ENCODE measurements at places on chromosomes 6 and 20.

GRCh38 chr6:16721977-16722376 lies 39.3 kb downstream of the ATXN1 start:
- DNase-seq, result no peak

- no peak for DNase-seq
Measured at GRCh38 chr6:18022398-18023231, 35.2 kb upstream of the KIF13A start.

- DNase-seq, result no peak
Measured at GRCh38 chr6:44622956-44623355, 235.4 kb downstream of the CDC5L start.

DNA sequence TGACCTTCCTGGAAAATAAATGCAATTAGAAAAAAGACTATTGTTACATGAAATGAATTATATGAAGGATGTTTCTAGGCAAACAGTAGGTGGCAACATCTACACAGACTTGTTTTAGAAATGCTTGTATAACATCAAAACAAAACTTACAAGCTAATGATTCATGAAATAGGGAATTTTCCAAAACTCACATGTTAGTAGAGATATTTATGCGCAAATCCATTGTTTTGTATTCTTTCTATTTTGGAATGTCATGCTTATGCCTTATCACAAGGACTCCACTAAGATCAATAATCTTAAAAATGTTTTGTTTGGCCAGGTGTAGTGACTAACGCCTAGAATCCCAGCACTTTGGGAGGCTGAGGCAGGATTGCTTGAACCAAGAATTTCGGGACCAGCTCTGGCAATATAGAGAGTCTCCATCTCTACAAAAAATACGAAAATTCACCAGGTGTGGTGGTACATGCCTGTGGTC lies 32.3 kb upstream of the LGSN start:
- DNase-seq, result no peak

GRCh38 chr20:61517419-61517818 lies 265.4 kb downstream of the CDH4 start:
- DNase-seq, result no peak

- no peak for DNase-seq
Measured at GRCh38 chr6:166589337-166589731, 2.9 kb upstream of the RAMACL start.

- DNase-seq, result no peak
Measured at GRCh38 chr6:72850469-72850868, 228.6 kb downstream of the KCNQ5 start.

DNA sequence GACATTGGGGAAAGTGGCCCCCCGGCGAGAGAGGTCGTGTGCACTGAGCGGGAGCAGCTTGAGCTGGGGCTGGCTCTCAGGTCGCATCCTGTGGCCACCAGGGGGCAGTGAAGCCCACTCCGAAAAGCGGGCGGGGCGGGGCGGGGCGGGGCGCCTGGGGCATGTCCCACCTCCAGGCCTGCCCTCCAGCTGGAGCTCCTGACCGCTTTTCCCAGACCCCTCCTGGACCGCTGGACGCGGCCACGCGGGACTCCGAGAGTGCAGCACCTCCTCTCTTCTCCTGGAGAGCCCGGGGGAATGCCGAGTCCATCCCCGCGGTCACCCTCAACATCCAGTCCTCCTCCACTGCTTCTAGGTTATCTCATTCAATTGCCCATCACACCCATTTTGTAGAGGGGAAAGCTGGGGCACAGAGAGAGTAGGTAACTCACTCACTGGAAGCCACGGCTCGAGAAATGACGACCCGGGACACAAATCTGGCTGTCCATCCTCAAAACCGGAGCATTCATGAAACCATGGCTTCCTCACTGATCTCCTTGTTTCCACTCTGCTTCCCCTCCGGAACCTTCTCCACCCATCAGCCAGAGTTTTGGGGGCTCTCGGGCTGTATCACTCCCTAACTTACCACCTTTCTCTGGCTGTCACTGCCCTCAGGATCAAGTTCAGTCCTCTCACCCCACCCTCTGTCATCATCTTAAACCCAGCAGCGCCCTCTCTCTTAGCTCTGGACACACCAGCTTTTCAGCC lies 24.1 kb downstream of the COX4I2 start:
- DNase-seq, result no peak

GRCh38 chr20:36974660-36975059 lies 23.2 kb upstream of the SAMHD1 start:
- no peak for DNase-seq

- DNase-seq, result no peak
Measured at GRCh38 chr6:159639721-159640120, 53.3 kb downstream of the SOD2 start.

DNA sequence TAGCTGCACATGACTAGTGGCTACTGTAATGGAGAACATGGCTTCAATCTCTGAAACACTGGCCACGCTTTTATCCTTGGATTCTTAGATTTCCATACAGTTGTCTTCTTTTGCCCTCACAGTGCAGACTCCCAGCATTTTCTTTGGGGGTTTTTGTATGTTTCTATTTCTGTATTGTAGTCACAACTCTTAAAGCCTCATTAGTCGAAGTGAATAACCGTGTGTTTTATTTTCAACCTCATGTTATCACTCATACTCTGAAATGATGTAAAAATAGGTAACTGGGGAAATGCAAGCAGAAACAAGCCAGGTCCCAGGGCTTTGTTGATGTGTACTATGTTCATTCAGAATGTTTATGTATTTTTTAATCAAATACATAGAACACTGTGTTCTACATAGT lies 162.9 kb downstream of the JARID2 start:
- no peak for DNase-seq

GRCh38 chr6:167993169-167993568 lies 4.3 kb upstream of the KIF25 start:
- no peak for DNase-seq

- peak; percentile 21 for DNase-seq
Measured at GRCh38 chr6:37919417-37920157, 100.1 kb downstream of the ZFAND3 start.

DNA sequence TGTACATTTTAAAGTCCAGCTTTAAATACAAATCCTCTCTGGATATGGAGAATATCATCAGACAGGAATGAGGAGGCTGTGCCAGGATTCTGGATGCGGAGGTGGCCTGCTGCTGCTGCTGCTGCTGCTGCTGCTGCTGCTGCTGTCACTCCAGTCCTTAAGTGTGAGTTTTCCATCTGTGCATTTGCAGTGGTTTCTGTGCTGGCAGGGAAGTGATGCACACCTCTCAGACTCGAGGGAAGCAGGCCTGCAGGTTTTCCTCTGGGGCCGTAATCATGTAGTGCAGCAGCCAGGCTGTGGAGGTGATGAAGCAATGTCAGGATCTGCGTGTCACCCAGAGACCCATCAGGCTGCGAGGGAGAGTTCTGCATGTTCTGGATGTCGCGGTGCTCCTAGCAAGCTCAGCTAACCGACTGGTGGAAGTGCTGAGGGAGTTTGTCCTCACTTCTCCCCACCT lies 32.0 kb downstream of the CFAP61 start:
- DNase-seq, result no peak

- no peak for DNase-seq
Measured at GRCh38 chr6:151494235-151494935, 568 bp downstream of the CCDC170 start.

- DNase-seq, result no peak
Measured at GRCh38 chr6:26375270-26375669, 7.6 kb upstream of the BTN2A2 start.

GRCh38 chr6:31834367-31835250 lies 7.1 kb downstream of the HSPA1B start:
- DNase-seq, result no peak

GRCh38 chr20:13744352-13744751 lies 40.4 kb downstream of the ESF1 start:
- no peak for DNase-seq

DNA sequence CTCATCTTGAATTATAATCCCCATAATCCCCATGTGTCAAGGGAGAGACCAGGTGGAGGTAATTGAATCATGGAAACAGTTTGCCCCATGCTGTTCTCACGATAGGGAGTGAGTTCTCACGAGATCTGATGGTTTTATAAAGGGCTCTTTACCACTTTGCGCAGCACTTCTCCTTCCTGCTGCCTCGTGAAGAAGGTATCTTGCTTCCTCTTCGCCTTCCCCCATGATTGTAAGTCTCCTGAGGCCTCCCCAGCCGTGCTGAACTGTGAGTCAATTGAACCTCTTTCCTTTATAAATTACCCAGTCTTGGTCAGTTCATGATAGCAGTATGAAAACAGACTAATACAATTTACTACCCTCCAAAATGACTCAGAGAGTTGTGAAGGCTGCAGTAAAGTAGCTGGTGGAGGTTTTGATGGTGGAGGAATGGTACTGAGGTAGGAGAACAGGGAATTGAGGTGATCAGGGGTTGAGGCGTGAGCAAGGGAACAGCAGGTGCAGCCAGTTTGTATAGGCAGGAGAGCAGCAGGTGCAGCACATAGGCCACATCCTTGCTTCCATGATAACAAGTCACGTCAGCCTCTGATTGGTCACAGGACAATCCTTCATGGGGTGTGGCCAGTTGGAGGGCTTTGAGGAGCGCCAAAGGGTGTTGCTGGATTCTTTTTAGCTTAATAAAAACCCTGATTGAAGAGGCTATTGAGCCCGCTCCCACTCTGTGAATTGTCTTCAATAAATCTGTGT lies 150.0 kb downstream of the CDC5L start:
- DNase-seq, result no peak

- DNase-seq, result peak; percentile 9
Measured at GRCh38 chr6:168132531-168133167, 53.6 kb upstream of the FRMD1 start.

GRCh38 chr6:14713008-14713960 lies 532.6 kb upstream of the JARID2 start:
- peak; percentile 97 for DNase-seq

GRCh38 chr6:3579652-3580175 lies 122.9 kb upstream of the SLC22A23 start:
- DNase-seq, result no peak

DNA sequence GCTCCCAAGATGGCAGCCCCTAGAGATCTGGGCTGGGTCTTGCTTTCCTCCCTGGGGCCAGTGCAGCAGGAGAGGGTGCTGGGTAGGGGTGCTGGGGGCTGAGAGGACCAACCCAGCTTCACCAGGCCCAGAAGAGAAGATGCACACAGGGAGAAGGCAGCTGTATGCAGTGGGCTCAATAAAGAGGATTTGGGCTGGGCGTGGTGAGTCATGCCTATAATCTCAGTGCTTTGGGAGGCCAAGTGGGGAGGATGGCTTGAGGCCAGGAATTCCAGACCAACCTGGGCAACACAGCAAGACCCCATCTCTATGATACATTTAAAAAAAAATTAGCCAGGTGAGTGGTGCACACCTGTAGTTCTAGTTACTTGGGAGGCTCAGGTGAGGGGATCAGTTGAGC lies 25.7 kb upstream of the EMILIN3 start:
- no peak for DNase-seq

DNA sequence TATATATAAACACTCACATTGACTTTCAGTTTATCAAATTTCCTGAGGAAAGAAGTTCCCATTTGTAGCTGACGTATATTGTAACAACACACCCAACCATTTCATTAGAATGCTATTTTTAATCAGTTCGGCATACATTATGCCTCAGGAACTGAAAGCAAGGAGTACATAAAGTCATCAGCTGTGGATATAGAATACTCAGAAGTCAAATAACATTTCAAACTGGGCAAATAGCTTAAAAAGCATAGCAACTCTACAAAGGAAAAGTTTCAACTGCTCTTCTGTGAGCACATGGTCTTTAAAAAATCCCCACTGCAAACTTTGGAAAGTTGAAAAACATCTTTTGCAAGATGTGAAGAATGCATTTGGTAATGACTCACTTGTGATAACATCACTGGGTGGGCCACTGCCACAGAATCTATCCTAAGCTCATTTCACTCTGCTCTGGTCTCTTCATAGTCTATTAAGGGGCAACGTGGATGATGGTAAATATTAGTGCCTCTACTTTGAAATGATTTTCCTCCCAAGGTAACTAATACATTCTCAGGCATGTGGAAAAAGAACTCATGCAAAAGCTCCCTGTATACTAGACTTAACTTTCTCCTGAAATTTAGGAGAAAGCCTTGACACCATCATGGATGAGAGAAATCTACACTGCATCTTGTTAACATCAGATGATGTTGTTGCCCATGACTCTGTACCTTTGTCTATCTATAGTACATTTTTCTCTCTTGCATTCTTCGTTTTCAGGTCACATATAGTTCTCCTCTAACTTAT lies 49.2 kb downstream of the FYN start:
- DNase-seq, result peak; percentile 38

DNA sequence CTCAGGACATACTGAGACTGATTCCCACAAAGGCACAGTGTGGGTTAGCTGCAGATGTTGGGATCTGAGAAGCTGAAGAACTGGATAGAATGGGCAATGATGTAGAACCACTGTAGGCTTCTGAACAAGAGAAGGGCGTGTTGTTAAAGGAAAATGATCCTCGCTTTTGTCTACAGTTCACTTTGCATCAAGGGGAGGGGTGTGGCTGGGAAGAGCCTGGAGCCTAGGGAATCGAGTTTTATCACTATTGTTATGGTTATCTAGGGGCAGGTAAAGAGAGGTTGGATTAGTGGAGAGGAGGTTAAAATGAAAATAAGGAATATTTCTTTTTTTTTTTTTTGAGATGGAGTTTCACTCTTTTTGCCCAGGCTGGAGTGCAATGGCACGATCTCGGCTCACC lies 768.1 kb downstream of the KIF16B start:
- DNase-seq, result no peak

- no peak for DNase-seq
Measured at GRCh38 chr6:147166992-147167391, 37.2 kb upstream of the STXBP5 start.

GRCh38 chr20:1809131-1809572 lies 86.1 kb upstream of the SIRPA start:
- peak; percentile 53 for DNase-seq

DNA sequence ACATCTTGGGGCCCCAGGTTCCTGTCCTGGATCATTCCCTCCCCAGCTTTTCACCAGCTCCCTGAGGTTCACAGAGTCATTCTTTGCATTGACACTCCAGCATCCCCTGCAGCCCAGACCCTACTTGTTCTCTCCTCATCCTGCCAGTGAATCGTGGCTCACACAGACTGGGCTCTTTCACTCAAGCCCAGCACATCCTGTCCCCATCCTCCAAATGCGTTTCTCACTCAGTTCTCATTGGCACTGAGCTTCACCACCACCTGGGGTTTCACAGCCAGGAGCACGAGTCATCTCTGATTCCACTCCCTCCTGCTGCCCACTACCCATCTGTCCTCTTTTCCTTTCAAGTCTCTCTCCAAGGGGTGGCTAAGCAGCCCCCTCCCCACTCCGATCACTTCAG lies 85.4 kb upstream of the NNAT start:
- DNase-seq, result no peak

- no peak for DNase-seq
Measured at GRCh38 chr6:115485400-115485799, 575.3 kb downstream of the FRK start.

DNA sequence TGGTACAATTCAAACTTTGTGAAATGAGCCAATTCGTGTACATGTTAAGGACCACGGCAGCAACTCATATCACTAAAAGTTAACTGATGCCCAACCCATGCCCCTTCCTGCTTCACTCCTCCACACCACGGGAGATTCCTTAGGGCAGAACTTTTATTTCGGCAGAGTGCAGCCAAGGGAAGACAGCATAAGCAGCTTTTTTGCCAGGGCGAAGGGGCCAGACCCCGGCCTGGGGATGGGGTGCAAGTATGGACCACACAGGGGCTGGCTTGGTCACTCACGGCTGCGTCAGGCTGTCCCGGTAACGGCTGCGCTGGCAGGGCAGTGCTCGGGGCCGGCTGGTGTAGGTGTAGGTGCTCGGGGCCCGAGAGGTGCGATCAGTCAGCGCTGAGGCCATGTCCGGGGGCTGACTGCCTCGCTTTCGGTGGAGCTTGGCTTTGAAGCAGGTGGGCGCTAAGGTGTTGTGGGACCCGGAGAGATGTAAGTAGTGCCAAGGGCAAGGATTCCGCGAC lies 792 bp downstream of the RSPH3 start:
- DNase-seq, result no peak

- peak; percentile 25 for DNase-seq
Measured at GRCh38 chr6:161418463-161418945, 144.6 kb upstream of the AGPAT4 start.

Measured in BJ (cell line).